HCEC 1CT (cell line): ENCODE measurements at places on chromosomes 11 and 22.

- no peak for DNase-seq
Observed at GRCh38 chr11:131802440-131803115, 432.2 kb downstream of the NTM start.

DNA sequence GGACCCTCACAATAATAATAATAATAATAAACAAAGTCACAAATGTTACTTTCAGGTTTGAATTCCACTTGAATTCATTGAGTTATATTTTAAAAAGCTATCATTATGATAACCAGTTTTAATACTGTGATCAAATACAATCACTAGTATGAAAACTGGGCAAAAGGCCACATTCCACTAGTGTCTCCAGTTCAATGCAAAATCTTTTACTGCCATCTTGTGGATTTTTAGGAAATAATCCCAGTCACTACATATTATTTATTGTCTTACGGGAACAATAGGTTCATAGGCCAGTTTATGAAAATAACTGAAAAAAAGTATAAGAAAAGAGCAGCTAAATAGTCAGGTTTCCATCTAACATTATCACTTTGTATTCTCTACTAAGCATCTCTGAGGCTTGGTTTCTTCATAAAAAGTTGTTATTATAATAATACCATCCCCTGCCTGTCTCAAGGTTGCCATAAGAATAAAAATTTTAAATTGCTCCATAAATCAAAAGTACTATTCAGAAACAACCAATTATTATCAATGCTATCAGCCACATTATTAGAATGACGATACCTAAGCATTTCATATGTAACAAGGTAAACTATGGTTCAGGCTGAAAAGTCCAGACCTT is 533.9 kb upstream of the CCDC90B start:
- peak; percentile 64 for DNase-seq

DNA sequence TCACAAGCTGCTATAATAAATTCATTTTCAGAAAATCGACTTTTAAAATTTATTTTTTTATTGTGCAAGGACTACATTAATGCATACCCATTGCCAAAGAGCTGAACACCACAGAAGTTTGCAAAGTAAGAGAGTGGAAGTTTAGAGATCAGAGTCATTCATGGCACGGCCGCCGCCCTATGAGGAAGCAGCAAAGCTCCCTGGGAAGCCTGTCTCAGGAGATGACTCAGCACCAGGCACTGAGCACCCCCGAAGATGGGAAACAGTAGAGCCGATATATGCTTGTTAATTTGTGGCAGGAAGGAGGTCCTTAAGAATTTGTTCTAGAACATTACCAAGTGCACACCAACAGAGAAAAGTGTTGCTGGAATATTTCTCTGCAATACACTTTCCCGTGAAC is 693.7 kb downstream of the OPCML start:
- peak; percentile 29 for DNase-seq

DNA sequence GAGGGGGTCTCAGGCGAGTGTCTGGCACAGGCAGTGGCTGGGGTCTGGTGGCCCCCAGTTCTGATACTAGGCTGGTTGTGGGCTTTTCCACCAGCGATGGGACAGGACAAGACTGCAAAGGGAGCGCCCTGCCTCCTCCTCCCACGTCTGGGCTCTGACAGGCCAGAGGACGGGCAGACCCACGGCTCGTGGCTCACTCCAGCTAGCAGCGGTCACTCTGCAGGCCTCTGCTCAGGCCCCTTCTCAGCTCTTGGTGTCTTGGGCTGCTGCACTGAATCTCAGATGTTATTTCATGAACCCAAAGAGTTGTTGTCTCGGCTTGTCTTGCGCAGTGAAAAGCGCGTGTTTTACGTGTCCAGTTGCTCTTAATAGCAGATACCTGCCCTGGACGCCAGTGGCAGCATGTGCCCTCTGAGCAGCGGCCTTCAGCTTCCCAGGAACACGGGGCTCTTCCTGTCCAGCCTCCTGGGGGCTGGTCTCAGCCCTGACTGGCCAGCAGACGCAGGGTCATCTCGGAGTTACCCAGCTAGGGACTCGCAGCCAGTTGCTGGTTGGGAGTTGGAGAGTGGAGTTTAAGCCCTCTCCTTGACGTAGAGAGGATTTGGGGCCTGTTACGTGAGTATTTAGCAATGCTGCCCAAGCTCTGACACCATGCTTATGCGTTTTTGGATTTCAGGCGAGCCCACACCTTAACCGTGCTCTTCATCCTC is 9.6 kb downstream of the PTDSS2 start:
- DNase-seq, result no peak

DNA sequence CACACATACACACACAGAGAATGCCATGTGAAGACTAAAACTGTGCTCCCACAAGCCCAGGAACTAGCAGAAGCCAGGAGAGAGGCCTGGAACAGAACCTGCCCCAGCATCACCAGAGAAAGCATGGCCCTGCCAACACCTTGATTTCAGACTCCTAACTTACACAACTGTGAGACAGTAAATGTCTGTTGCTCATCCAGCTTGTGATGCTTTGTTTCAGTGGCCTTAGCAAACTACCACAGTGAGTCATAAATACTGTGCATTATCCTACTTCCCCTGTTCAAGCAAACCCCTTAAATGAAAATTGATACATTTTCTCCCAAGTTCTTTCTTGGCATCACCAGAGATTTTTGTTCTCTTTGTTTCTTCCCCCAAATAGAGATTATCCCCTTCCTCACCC is 1539.4 kb upstream of the TENM4 start:
- DNase-seq, result no peak

DNA sequence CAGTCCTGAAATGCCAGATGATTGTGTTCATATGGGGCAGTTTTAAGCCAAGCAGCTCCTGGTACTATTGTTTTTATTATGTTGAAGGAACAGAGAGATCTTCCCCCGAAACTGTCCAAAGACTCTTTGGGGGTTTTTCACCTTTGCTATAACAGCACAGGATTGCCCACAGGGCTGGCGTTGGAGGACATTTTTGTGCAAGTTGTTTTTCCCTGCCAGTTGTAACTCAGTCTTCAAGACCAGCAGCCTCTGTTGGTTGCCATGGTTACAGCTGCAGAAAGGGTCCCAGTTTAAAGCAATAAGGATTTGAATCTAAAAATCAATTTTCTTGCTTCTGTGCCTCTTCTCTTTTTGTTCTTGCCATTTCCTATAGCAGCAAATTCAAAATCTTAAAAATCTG is 45.4 kb upstream of the YWHAH start:
- no peak for DNase-seq

- DNase-seq, result no peak
Observed at GRCh38 chr11:50278756-50279155, 246.1 kb downstream of the OR4C45 start.

GRCh38 chr22:39254122-39254521 is 9.3 kb upstream of the PDGFB start:
- no peak for DNase-seq

GRCh38 chr11:1884303-1884700 is 7.4 kb downstream of the PRR33 start:
- no peak for DNase-seq

- DNase-seq, result no peak
Observed at GRCh38 chr11:105937738-105938137, 84.3 kb downstream of the MSANTD4 start.

- no peak for DNase-seq
Observed at GRCh38 chr11:94150056-94150455, 21.4 kb downstream of the PANX1 start.

DNA sequence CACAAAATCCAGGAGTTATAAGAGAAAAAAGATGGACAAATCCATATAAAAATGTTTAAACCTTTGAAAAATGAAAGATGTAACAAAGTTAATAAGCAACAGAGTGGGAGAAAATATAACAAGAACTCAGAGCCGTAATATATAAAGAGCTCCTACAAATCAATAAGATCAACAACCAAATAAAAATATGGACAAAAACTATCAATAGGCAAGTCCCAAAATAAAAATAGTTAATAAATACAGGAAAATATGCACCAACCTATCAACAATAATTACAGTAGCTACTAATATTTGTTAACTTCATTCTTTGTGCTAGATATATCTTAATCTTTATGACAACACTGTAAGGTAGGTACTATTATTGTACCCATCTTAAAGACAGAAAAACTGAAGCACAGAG is 2.8 kb downstream of the CARD10 start:
- no peak for DNase-seq

- DNase-seq, result peak; percentile 30
Observed at GRCh38 chr11:10856689-10857458, 979 bp downstream of the ZBED5 start.

DNA sequence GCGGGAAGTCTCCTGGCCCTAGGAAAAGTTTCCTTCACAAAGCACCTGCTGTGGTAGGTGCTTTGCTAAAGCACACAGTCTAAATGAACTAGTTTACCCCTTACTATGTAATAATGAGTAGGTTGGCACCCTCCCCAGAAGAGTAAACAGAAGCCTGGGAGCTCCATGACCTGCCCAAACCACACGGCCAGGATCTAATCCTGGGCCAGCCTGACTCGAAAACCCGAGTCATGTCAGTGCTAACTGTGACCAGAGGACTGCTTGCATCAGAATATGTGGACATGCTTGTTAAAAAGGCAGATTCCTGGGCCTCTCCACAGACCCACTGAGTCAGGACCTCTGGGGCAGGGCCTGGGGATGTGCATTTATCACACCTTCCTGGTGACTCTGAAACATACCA is 67.7 kb downstream of the PANX1 start:
- peak; percentile 17 for DNase-seq

GRCh38 chr11:123509737-123510578 is 79.9 kb downstream of the GRAMD1B start:
- no peak for DNase-seq

DNA sequence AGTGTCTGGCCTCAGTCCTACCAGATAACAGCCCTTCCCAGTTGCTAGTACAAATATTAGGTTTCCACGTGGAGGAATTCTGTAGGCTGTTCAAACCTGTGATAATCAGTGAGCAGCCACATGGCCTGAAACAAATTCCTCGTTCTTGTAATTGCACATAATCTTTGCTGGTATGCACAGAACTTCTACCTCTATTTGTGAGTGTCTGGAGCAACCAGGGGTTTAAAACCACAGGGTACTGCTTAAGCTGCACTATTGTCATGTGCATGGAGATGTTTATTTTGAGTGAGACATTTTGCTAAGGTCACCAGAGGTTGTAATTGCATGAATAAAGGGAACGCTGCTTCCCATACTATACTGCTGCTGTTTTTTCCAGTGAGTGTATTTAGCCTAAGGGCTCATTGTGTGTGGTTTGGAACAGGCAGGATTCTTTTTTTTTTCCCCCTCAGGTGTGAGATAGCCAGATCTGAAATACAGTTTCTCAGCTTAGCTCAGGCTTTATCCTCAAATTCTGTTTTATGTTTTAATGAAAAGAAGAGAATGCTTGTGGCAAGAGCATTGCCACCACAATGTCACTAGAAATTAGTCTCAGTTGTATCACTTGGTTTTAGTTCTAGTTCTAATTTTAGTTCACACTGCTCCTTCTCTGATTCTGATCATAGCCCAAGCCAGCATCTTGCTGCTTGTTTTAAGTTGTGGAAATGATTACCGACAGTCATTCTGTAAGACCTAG is 60.5 kb downstream of the CYB5R2 start:
- DNase-seq, result no peak

- DNase-seq, result no peak
Observed at GRCh38 chr22:21932347-21932746, 20.3 kb downstream of the PPM1F start.

GRCh38 chr11:72358466-72359405 is 75.6 kb downstream of the CLPB start:
- no peak for DNase-seq

- DNase-seq, result no peak
Observed at GRCh38 chr11:60929764-60930163, 5.5 kb downstream of the TMEM132A start.
